Adipocyte (in vitro differentiated cells): ENCODE measurements at places on chromosomes 6 and 20.

DNA sequence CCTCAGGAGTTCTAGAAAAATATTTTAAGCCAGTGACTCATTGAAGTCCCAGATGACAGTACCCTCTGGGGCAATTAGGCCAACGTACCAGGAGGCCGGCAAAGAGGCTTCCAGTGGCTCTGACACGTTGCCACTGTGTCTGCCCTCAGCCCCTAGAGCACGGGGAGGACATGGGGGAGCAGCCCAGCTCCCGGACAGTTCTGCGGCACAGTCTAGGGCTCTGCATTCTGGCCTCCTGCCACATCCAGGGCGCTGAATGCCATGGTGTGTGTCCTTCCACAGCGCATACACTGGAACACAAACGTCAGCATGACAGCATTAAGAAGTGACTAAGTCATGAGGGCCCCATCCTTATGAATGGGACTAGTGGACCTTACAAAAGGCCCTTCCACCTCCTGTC, 156.2 kb downstream of the RNASET2 start:
- DNase-seq = no peak

- no peak for DNase-seq
These were observed 174.5 kb downstream of the CDC5L start for GRCh38 chr6:44561832-44562665.

- no peak for DNase-seq
These were observed 15.2 kb upstream of the PHACTR3 start for GRCh38 chr20:59589086-59589684.

DNA sequence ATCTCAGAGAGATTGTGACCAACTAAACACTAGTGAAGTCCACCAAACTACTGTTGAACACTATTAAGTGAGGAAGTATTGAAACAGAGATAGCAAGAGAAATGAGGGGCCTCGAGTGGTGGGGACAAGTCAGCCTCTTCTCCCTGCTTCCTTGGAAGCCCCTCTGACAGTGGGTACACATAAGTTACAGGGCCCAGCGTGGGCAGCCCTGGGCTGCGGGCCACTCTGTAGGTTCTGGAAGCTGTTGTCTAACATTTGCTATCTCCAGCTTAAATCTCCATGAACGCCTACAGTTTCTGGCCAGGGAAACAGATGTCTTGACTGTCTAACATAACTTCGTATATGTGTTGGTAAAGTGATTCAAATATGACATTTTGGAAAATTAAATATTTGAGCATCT, 71.4 kb downstream of the KLHL32 start:
- no peak for DNase-seq

DNA sequence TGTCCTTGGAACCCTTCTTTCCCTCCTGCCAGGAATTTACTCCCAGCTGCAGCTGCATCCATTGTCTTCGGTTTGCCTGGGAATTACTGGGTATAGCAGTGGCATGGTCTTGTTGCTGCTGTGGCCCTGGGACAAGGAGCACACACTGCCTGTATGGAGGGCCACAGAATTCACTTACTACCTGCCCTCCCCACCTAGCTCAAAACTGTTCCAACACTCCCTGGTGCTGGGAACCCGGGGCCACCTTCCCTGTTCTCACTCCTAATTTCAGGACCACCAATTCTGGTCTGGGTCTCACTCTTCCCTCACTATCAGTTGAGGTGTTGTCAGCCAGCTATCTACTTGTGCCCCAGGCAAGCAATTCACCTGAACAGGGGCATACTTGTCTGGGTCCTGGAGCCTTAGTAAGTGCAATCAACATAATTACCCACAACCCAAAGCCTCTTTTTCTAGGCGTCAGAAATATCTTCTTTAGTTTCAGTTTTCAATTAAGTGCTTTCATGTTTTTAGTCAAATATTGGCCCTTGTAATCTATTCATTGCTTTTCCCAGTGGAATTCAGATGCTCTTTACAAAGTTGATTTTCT, 47.2 kb downstream of the METTL24 start:
- no peak for DNase-seq

- peak; percentile 78 for DNase-seq
These were observed 31.1 kb downstream of the CNKSR3 start for GRCh38 chr6:154479351-154479769.

GRCh38 chr6:39077882-39078594, 29.5 kb downstream of the GLP1R start:
- DNase-seq = no peak
